ENCODE measurements at places on chromosomes 2 and 18.

DNA sequence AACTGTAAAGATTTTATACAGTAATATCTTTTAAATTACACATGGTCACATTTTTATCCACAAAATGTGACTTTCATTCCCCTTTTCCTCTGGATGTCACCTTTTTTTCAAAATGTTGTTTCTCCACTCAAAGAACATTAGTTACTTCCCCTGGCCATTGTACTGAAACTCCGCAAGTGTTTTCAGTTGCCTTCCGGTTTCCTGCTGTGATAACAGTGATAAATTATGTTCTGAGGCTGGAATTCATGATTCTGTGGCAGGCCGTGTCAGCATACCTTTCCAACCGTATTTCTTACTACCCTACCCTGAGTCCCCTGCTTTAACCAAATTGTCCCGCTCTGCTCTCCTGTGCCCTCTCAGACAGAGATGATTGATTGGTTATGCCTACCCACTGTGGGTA, 53.5 kb downstream of the MGAT5 start:
- no peak for DNase-seq

DNA sequence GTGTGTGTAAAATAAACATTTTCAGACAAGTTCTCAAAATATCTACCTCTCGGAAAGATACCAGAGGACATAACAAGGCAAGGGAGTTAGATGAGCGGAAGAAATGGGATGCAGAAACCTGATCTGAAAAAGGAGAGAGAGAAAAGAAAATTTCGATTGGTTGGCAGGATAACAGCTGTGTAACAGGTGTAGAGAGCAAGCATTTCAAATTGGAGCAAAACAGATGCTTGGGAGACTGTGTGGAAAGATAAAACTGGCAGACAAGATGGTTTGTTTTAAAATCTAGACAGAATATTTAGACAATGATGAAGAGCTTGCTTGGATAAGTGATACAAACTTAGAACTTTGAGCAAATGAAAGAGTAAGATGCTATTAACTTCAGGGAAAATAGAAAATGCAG, 20.2 kb downstream of the CHST9 start:
- DNase-seq = no peak

GRCh38 chr2:152363936-152364335, 29.0 kb downstream of the FMNL2 start:
- DNase-seq = no peak

DNA sequence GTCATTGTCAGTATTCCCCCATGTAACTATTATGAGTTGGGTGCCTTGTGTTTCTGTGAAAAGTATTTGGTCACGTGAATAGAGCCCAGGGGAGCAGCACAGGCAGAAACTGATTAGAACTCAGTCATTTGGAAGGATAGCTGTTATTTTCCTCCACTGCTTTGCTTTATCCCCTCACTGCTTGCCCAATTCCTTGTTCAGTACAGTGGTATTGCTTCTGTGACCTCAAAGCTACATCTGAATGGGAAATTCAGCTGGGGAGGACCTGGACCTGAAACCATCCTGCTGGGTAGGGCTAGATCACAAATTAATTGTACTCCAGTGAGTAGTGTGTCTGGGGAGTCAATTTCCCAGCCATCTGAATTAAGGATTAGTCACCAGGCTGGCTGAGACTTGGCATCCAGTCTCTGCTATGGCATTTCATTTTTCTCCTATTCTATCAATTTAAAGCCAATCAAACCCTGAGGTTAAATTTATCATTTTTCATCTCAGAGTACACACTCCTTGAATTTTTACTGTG, 1231.6 kb upstream of the GYPC start:
- DNase-seq = no peak

GRCh38 chr2:159856760-159857159, 58.8 kb upstream of the CD302 start:
- DNase-seq = no peak

DNA sequence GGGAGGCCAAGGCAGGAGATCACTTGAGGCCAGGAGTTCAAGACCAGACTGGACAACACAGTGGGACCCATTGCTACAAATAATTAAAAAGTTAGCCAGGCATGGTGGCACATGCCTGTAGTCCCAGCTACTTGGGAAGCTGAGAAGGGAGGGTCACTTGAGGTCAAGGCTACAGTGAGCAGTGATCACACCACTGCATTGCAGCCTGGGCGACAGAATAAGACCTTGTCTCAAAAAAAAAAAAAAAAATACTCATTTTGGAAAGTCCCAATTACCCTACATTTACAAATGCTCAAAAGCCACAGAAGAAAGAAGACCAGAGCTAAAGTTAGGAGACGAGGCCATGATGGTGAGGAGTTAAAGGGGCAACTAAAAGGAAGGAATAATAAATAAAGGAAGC, 61.9 kb downstream of the COLEC12 start:
- no peak for DNase-seq

- DNase-seq = no peak
These were observed 478.1 kb upstream of the ZNF804A start for GRCh38 chr2:184119989-184120800.

DNA sequence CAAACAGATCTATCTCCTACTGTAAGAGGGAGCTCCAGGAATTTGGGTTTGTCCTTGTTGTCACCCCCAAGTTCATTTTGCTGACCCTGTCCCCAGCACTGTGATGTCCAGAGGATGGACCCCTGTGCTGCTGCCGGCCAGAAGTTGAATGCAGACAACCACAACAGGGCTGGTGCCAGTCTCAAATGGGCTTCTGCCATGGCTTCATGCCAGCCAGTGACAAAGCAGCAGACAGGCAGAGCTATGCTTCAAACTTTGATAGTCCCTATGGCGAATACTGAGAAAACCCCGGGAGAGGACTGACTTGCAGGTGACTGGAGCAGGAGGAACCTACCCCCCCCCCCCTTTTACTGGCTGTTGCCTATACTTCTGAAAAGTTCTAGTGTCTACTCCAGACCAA, 3.2 kb downstream of the SMAD7 start:
- no peak for DNase-seq

DNA sequence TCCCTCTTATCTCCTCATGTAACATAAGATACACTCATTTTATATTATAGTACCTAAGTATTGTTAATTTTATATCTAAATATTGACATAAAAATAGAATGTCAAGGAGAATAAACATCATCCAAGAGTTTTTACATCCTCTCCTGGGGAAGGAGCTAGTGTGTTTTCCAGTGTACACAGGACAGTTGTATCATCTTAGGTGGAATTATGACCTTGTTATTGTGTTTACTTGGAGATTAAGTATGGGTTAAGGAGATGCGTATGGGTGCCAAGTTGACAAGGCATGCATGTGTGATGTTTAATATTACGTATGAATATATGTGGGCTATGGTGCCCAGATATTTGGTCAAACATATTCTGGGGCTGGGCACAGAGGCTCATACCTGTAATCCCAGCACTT, 11.2 kb upstream of the DDX1 start:
- DNase-seq = no peak

- DNase-seq = no peak
These were observed 76.0 kb upstream of the SALL3 start for GRCh38 chr18:78903436-78904178.

DNA sequence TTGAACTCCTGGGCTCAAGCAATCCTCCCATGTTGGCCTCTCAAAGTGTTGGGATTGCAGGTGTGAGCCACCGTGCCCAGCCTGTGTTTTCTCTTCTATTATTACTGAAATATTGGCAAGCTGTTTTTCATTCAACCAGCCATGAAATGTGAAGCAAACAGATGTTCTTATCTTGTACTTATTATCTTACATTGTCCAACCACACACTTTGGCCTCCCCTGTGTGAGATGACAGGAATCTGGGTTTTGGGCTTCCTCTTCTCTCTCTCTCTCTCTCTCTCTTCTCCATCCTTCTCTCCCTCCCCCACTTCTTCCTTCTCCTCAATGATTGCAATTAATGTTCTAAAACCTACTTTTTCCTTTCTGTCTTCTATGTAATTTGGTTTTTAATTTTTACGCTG, 33.1 kb downstream of the RAMP1 start:
- DNase-seq = peak; percentile 82
